Stimulated activated CD4-positive, alpha-beta T cell treated with anti-CD3 and anti-CD28 coated beads, Interleukin-2, amount 100 ng/mL, for 48 hours (primary cell): ENCODE measurements at places on chromosomes 16 and 17.

DNA sequence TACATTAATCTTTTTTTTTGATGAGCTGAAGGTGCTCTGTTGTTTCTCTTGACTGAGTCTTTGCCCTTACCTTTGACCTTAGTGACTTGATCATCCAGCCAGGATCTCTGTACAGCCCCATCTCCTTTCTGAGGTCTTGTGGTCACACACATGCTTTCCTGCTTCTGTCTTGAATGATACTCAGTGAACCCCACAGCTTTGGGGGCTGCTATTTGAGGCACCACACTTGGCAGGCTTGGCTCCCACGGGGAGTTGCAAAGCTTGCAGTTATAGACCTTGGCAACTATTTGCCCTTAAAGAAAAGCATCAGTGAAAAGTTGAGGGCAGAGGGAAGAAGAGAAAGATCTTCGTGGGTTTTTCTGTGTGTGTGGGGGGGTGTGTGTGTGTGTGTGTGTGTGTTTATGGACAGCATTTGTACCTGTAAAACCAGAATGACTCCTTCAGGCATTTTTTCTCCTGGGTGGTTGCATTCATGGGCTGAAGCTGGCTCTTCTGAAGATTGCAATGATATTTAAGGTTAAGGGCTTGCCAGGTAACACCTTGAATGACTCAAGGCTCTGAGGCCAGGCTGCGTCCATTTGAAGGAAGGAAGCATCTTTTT, 101.6 kb downstream of the MSI2 start:
- DNase-seq, result no peak

- no peak for DNase-seq
Measured at GRCh38 chr16:8712589-8713361, 38.4 kb downstream of the ABAT start.

DNA sequence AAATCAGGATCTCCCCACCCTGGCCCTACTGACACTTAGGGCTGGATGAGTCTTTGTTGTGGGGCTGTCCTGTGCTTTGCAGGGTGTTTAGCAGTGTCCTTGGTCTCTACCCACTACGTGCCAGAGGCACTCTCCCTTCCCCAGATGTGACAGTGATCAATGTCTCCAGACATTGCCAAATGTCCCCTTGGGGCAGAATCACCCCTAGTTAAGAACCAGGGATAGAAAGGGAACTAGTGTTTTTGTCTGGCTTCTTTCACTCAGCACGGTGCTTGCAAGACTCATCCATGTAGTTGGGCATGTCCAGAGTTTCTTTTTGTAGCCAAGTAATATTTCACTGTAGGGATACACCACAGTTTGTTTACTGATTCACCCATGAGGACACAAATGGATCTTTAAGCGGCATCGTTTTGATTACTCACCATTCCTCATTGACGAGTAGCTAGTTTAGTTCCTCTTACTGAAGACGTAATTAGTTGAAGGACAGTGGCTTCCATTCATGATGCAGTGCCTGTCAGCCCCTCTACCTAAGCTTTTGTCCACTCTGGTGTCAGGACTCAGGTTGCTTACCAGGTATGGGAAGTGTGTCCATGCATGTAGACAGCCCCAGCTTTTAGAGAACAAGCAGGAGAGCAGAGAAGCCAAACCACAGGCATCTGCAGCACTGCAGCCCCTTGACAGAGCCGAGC, 26.0 kb upstream of the ITGB4 start:
- no peak for DNase-seq

- peak; percentile 59 for DNase-seq
Measured at GRCh38 chr17:72556944-72557826, 436.4 kb downstream of the SOX9 start.

GRCh38 chr16:7946142-7946541, 613.5 kb downstream of the RBFOX1 start:
- DNase-seq, result no peak
